Cardiac septum (tissue), 1 donor: ENCODE measurements at places on chromosomes 6 and 20. TPM values are rescaled to one million over a fixed set of nuclear protein-coding genes. Genes with fewer than 3 reads are reported as not detected.

Gene LY86
- 1.9 TPM for total RNA-seq

DNA sequence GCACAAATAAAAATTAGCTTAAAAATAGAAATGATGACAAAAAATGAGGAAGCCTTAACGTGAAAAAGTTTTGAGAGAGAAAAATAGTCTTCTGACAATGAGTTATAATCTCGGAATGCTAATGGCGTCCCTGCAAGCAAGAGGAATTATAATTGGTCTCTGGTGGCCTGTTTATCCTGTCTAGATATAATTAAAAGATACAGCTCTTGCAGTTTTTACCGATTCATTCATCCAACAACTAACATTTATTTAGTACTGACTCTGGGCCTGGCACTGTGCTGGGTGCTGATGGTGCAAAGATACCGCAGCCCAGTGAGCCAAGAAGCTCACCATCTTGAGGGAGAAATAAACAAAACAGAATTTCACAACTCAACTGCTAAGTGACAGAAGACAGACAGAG lies 31.6 kb upstream of the ANKRD60 start:
- DNase-seq = no peak

GRCh38 chr6:43173591-43174262 lies 2.7 kb downstream of the SRF start:
- no peak for DNase-seq

Gene HLA-DMA
- 13.7 TPM for total RNA-seq

DNA sequence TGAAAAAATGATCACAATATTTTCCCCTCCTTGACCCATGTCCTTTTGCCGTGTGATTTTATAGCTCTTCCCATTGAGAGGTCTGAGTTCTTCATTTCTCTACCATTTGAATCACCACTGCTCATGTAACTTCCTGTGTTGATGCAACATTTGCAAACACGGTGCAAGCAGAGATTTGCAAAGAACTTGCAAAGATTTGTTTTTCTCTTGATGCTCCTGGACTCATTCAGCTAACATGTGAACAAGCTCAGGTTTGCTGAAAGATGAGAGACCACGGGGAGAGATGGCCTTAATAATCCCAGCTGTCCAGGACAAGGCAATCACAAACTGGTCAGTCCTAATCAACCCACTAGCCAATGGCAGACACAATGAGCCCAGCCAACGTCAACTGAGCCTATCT lies 8.6 kb downstream of the VNN2 start:
- no peak for DNase-seq
